Stimulated activated CD8-positive, alpha-beta memory T cell treated with anti-CD3 and anti-CD28 coated beads, Interleukin-12 subunit alpha, Interleukin-12 subunit beta, amount 100 ng/mL, for 4 hours (primary cell): ENCODE measurements at places on chromosomes 16 and 17.

DNA sequence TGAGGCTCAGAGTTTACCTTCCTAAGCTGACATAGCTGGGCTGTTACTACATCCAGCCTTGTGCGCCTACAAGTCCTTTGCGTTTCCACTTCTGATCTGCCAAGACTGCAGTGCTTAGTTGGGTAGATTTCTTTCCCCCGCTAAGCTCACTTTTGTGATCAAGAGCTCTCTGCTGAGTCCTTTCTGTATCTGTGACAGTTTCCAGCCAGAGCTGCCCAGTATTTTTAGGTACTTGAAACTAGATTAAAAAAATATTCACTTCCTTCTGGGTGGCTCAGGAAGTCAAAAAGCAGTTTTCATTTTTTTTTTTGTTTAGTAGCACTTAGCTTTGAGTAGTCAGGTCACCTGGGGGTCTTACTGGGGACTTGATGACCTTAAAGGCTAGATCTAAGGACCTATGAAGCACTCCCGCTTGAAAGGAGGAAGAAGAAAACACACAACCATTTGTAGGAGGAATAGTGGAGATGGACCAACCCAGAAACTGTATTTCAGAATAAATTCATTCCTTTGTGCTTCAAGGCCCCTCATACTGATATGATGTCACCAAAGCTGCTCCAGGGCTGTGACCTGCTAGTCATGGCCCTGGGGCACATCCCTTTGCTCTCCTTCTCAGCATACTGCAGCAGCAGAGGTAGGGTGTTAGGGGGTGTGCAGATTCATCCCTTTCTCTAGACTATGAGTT is 75.6 kb upstream of the HNF1B start:
- no peak for DNase-seq

- DNase-seq = no peak
Measured at GRCh38 chr17:17506893-17507464, 10.8 kb upstream of the RASD1 start.

GRCh38 chr17:61728297-61728836 is 135.0 kb downstream of the BRIP1 start:
- no peak for DNase-seq

- DNase-seq = no peak
Measured at GRCh38 chr16:62383941-62384340, 347.7 kb upstream of the CDH8 start.

GRCh38 chr17:77428020-77428748 is 287.4 kb downstream of the SEC14L1 start:
- DNase-seq = no peak
